Hepatic stellate cell (primary cell): ENCODE measurements at places on chromosomes 1 and 21.

DNA sequence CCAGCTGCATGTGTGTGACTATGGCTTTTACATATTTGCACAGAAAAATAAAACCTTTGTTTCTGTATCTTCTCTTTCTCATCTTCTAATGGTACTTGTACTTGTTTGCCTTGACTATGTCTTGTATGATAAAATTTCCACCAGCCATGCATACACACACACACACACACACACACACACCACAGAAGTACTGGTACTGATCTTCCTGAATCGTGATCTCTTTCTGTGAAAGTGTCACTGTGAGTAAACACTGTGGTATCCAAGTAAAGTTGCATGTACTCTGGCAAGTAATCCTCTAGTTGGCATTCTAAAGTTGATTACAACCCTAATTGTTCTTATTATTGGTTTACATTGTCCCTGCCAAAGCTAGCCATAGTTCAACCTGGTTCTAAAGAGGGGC, 176.7 kb downstream of the CRB1 start:
- no peak for DNase-seq

DNA sequence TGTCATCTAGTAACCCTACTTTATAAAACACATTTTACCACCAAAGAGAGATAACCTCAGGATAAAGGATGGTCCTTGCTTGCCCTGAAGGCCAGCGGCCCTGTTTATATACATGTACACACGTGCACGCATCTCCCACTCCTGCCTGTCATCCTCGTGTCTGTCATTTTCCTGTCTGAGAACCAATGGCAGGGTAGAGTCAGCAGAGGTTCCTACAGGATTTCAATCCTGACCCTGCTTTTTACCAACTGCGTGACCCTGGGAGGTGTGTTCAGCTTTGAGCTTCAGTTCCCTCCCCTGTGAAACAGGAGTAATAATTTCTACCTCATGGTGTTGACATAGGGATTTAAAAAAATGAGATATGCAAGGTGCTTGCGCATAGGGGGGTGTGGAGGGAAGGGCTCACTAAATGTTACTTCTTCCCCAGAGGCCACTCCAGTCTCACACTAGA, 12.3 kb upstream of the RASSF5 start:
- DNase-seq = no peak

- no peak for DNase-seq
Observed at GRCh38 chr1:86938450-86938849, 24.0 kb downstream of the HS2ST1 start.

DNA sequence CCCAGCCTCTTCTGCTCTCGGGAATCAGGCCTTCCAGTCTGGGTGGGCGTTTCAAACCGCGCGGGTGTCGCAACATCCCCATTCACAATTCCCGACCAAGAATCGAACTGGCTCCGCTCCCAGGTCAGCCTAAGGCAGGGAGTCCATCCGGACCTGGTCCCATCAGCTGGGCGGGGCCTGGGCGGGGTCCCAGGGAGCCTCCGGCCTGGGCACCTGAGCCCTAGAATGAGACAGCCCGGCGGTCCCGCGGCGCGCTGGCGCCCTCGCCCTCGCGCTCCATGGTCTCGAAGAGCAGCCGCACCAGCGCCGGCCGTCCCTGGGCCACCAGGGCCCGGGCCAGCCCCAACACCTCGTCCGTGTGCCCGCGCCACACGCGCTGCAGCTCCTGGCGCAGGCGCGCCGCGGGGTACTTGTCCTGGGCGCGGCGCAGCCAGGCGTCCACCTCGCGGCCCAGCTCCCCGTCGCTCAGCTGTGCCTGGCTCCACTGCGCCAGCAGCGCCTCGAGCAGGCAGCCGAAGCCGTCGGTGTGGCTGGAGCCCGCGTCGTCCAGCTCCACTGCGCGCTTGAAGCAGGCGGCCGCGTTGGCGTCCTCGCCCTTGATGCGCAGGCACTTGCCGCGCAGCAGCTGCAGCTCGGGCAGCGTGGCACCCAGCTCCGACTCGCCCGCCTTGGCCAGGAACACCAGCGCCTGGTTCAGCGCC, 16.9 kb upstream of the PARS2 start:
- DNase-seq = no peak

DNA sequence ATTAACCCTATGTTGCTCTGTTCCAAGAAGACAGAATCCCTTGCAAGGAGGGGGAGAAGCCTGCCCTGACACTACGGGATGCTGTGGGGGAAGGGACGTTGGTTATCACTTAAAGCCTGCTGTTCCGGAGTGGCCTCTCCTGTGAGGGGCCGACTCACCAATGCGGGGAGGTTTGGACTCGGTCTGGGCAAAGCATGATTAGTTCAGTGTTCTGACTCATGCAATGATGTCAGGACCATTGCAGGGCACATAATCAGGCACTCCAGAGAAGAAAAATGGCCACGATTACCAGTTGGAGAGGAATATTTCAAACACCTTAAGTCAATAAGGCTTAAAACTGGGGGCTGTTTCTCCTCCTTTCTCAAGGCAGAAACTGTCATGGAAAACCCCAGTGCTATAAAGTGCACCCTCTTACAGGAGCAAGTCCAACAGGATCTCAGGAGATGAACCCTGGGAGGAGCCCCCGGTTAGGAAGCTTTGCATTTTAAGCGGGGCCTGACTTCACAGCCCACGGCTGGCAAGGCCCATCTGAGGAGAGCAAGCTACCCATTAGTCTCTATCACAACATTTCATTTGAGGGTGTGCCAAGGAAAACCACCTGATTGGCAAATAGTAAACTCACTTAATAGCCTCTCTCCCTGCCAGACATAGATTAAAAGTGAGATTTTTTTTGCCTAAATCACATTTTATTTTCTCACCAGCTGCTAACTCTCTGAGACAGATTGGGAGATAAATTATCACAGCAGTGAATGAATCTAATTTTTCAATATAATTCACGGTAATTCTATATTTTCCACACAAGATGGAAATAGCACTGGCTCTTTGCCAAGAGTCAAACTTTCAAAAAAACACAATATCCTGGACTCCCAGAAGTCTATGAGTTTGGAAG, 202.5 kb downstream of the C1orf94 start:
- no peak for DNase-seq

- no peak for DNase-seq
Observed at GRCh38 chr1:32052887-32053286, 19.9 kb upstream of the TMEM39B start.
